ENCODE measurements at places on chromosomes 6 and 20. TPM values are rescaled to one million over a fixed set of nuclear protein-coding genes. Genes with fewer than 3 reads are reported as not detected.
A peak's percentile ranks its signal among the peaks of the same experiment; 100 is the strongest.

GRCh38 chr6:109458774-109459531, 3.4 kb upstream of the MICAL1 start:
- DNase-seq = peak; percentile 35

Gene SIRPB1
- total RNA-seq = 0.99 TPM

Gene TBPL1
- 24.4 TPM for total RNA-seq

DNA sequence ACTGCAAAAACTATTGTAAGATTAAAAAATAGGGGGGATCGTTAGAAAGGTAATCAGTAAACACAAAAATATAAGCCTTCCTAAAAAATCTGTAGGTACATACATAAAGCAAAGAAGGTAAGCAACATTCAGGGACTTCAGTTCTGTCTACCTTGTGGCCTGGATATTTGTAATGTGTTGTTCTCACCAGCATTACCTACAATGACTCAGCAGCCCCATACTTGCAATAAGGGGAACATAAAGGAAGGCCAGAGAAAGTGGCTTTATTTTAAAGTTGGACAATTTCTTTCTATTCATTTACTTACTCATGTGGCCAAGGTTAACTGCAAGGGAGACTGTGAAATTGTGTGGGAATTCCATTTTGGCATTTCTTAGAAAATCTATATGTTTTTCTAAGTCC, 277.2 kb upstream of the PREP start:
- no peak for DNase-seq

- DNase-seq = no peak
Observed at GRCh38 chr6:98880486-98880885, 46.1 kb downstream of the POU3F2 start.

Gene KIF13A
- not detected for total RNA-seq
